ENCODE measurements at places on chromosomes 6 and 20.

DNA sequence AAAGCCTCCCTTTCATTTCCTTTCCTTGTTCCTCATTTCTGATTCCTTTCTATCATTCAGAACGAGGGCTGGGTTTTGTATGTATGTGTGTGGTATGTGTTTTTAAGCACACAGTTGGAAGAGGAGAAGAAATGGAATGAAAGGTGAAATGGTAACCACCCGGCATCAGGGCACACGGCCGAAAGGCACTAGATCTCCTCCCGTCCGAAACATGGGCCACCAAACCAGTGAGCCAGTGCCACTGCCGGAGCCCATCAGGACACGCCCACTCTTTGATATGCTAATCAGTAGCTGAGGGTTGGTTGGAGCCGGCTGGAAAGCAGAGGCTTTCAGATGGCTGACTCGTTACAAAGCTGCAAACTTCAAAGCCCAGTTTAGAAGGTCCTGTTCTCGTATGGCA, 228.6 kb upstream of the JARID2 start:
- H3K4me1 ChIP-seq, result peaks cover 28% of the 10 kb centered on the region
- H3K36me3 ChIP-seq, result no peaks in the 10 kb centered on the region
- H3K27me3 ChIP-seq, result no peaks in the 10 kb centered on the region
- DNase-seq, result peak; percentile 38
- peak overlapping the region; percentile 44 for H3K4me3 ChIP-seq
- H3K27ac ChIP-seq, result no peak overlapping the region

DNA sequence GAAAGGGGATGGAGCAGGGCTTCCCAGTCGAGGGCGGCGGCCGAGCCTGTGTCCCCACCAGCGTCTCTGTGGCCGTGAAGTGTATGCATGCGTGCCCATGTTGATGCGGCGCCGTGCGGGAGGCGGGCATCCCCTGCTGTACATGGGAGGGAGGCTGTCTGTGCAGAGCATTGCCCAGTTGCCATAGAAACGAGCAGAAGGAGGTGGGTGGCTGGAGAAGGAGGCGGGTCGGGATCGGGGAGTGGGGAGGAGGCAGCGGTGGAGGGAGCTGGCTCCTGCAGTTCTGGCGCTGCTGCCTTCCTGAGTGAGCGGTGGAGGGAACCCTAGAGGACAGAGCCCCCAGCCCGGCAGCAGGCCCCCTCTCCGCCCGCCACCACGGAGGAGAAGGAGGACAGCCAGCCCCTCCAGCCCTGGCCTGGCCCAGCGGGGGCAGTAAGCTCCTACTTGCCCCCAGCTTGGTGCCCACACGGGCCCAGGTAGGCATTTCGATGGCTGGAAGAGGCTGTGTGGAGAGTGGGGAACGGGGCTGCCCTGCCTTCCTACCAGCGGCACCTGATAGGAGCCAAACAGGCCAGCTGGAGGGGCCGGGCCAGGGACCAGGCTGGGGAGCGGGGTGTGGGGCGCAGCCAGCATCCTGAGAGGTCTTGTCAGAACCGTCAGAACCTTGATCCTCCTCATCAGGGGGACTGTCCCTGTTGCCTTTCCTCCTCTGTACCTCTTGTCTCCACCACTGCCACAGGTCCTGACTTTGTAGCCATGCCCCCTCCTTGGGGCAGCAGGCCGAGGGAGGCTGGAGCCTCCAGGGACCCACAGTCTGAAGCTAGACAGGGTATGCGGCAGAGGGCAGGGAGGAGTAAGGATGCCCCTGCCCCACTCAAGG, 41.3 kb downstream of the SPDEF start:
- DNase-seq, result no peak
- no peak overlapping the region for H3K27ac ChIP-seq
- no peak overlapping the region for H3K4me3 ChIP-seq
- H3K4me1 ChIP-seq, result no peaks in the 10 kb centered on the region

GRCh38 chr6:42105709-42106108, 36.7 kb downstream of the C6orf132 start:
- H3K36me3 ChIP-seq, result no peaks in the 10 kb centered on the region
- peaks cover 9% of the 10 kb centered on the region for H3K4me1 ChIP-seq
- no peak overlapping the region for H3K4me3 ChIP-seq
- no peak overlapping the region for H3K27ac ChIP-seq
- H3K27me3 ChIP-seq, result peaks cover 11% of the 10 kb centered on the region

- no peak overlapping the region for H3K27ac ChIP-seq
- DNase-seq, result peak; percentile 6
- H3K36me3 ChIP-seq, result no peaks in the 10 kb centered on the region
- no peak overlapping the region for H3K4me3 ChIP-seq
- no peaks in the 10 kb centered on the region for H3K27me3 ChIP-seq
- H3K4me1 ChIP-seq, result peaks cover 5% of the 10 kb centered on the region
Observed at GRCh38 chr6:90241229-90241880, 55.3 kb downstream of the BACH2 start.

- no peaks in the 10 kb centered on the region for H3K4me1 ChIP-seq
- no peak overlapping the region for H3K27ac ChIP-seq
- no peak for DNase-seq
- no peaks in the 10 kb centered on the region for H3K27me3 ChIP-seq
- H3K36me3 ChIP-seq, result no peaks in the 10 kb centered on the region
- no peak overlapping the region for H3K4me3 ChIP-seq
Observed at GRCh38 chr6:49935387-49935786, 28.6 kb downstream of the DEFB114 start.

GRCh38 chr6:167678102-167679101, 148.3 kb upstream of the AFDN start:
- H3K27ac ChIP-seq, result no peak overlapping the region
- no peak for DNase-seq
- H3K36me3 ChIP-seq, result no peaks in the 10 kb centered on the region
- no peak overlapping the region for H3K4me3 ChIP-seq
- H3K27me3 ChIP-seq, result peaks cover 61% of the 10 kb centered on the region

- no peaks in the 10 kb centered on the region for H3K27me3 ChIP-seq
- DNase-seq, result no peak
- H3K4me1 ChIP-seq, result no peaks in the 10 kb centered on the region
- H3K36me3 ChIP-seq, result no peaks in the 10 kb centered on the region
Observed at GRCh38 chr20:17061715-17062114, 165.1 kb upstream of the PCSK2 start.

GRCh38 chr6:165679326-165679725, 16.3 kb upstream of the PDE10A start:
- H3K4me3 ChIP-seq, result no peak overlapping the region
- H3K4me1 ChIP-seq, result no peaks in the 10 kb centered on the region
- no peaks in the 10 kb centered on the region for H3K36me3 ChIP-seq
- H3K27me3 ChIP-seq, result no peaks in the 10 kb centered on the region
- no peak for DNase-seq
- no peak overlapping the region for H3K27ac ChIP-seq

GRCh38 chr20:58327211-58327610, 17.7 kb downstream of the RAB22A start:
- H3K27me3 ChIP-seq, result no peaks in the 10 kb centered on the region
- H3K4me3 ChIP-seq, result no peak overlapping the region
- no peak for DNase-seq
- H3K27ac ChIP-seq, result no peak overlapping the region
- no peaks in the 10 kb centered on the region for H3K4me1 ChIP-seq

GRCh38 chr20:47389867-47390347, 33.4 kb upstream of the ZMYND8 start:
- no peaks in the 10 kb centered on the region for H3K27me3 ChIP-seq
- H3K36me3 ChIP-seq, result no peaks in the 10 kb centered on the region
- DNase-seq, result peak; percentile 65
- no peak overlapping the region for H3K27ac ChIP-seq

GRCh38 chr6:45428727-45429126, 51.0 kb upstream of the SUPT3H start:
- no peak for DNase-seq
- H3K27me3 ChIP-seq, result no peaks in the 10 kb centered on the region
- no peaks in the 10 kb centered on the region for H3K36me3 ChIP-seq
- H3K27ac ChIP-seq, result no peak overlapping the region
- peaks cover 13% of the 10 kb centered on the region for H3K4me1 ChIP-seq

DNA sequence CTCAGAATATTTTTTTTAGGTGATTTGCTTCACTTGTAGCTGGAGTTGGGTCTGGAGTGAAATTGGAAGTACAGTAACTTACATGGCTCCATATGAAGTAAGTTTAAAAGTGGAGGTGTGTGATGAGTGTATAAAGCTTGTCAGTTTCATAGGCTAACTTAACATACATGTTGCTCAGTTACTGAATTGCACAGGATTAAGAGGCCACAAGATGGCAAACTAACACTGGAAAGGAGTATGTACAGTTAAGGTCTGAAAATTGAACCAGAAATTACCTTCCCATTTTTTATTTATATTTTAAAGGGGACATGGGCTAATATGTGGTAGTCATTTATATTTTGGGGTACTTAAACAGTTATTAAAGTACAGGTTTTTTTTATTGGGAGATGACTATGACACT, 45.3 kb upstream of the SMIM8 start:
- H3K27me3 ChIP-seq, result peaks cover 6% of the 10 kb centered on the region
- H3K4me1 ChIP-seq, result no peaks in the 10 kb centered on the region
- H3K4me3 ChIP-seq, result no peak overlapping the region
- no peak overlapping the region for H3K27ac ChIP-seq

- no peak for DNase-seq
- H3K27ac ChIP-seq, result no peak overlapping the region
- no peaks in the 10 kb centered on the region for H3K36me3 ChIP-seq
- no peaks in the 10 kb centered on the region for H3K27me3 ChIP-seq
- H3K4me1 ChIP-seq, result no peaks in the 10 kb centered on the region
Observed at GRCh38 chr20:48321271-48321670, 506.5 kb downstream of the PREX1 start.

GRCh38 chr6:35694462-35694861, 5.7 kb upstream of the FKBP5 start:
- H3K4me3 ChIP-seq, result no peak overlapping the region
- H3K27ac ChIP-seq, result no peak overlapping the region
- DNase-seq, result peak; percentile 68
- peaks cover 34% of the 10 kb centered on the region for H3K4me1 ChIP-seq

DNA sequence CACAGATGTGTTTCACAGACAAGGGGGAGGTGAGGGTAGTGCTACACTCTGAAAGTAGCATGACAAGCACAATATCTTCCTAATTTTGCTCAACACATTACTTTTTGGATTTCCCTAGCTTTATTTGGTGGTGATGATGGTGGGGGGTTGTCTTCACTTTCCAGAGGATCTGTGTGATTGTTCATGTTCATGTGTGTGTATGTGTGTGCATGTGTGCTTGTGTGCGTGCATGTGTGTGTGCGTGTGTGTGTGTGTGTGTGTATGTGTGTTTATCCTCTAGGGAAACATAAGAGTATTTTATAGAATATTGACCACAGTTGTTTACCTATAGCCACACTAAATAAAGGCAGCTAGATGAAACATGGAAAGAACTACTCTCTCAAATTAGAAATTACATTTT, 183.8 kb upstream of the EYA4 start:
- H3K27ac ChIP-seq, result no peak overlapping the region
- H3K4me1 ChIP-seq, result no peaks in the 10 kb centered on the region
- no peak for DNase-seq
- H3K27me3 ChIP-seq, result no peaks in the 10 kb centered on the region
- H3K36me3 ChIP-seq, result no peaks in the 10 kb centered on the region

DNA sequence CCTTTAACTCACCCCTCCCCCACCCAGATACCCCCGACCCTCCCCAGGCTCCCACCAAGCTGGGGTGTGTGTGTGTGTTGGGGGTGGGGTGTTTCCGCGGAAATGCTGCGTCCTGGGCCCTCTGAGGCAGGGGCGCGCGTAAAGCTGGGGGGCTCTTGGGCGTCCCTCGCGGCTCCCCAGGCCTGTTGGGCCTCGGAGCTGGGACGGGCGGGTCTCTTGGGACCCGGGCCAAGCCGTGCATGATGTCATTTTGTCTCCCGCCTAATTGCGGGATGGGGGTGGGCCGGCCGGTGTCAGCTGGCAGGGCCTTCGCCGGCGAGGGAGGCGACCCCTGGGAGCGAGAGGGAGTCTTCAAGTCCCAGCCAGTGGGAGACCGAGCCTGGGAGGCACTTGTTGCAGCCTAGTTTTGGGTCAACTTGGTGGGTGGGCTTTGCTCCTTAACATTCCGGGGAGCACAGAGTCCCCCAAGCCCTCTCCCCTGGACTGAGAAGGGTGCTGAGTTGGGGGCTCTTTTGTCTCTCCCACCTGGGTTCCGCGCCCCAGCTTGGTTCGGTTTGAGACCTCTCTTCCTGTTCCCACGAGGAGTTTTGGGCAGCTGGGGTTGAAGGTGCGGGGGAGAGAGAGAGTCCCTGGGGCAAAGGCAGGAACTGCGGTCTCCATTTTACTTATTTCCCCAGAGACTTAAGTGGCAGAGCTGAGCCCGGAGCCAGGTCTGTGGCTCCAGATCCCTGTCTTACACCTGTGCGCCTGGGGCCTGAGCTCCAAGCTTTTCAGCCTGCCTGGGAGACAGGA, 623 bp downstream of the MYBL2 start:
- H3K27ac ChIP-seq, result no peak overlapping the region
- H3K36me3 ChIP-seq, result no peaks in the 10 kb centered on the region
- H3K4me3 ChIP-seq, result peak overlapping the region; percentile 75
- peaks cover 19% of the 10 kb centered on the region for H3K27me3 ChIP-seq
- peaks cover 13% of the 10 kb centered on the region for H3K4me1 ChIP-seq

- H3K27ac ChIP-seq, result no peak overlapping the region
- H3K36me3 ChIP-seq, result no peaks in the 10 kb centered on the region
- peak; percentile 69 for DNase-seq
- H3K27me3 ChIP-seq, result no peaks in the 10 kb centered on the region
- H3K4me1 ChIP-seq, result peaks cover 10% of the 10 kb centered on the region
Observed at GRCh38 chr6:111478749-111479148, 4.3 kb downstream of the REV3L start.

DNA sequence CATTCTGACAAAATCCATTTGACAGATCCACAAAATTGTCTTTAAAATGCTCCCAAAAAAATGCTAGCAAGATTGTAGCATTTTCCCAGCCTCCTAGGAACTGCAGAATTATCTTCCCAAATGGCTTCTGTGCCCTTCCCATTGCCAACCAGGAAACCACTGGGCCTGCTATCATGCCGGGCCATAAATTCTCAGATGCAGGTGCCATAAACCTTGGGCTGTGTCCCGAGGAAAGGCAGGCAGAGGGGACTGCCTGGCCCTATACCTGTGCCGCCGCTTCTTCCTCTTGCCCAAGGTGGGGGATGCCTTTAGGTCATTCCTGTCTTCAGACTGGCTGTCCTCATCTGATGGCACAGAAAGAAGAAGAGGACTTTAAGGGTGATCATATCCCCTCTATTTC, 2.8 kb downstream of the VSX1 start:
- peaks cover 88% of the 10 kb centered on the region for H3K27me3 ChIP-seq
- no peak overlapping the region for H3K27ac ChIP-seq
- no peak overlapping the region for H3K4me3 ChIP-seq
- peaks cover 15% of the 10 kb centered on the region for H3K4me1 ChIP-seq

Data from CD14-positive monocyte (primary cell).